ENCODE measurements at places on chromosomes 1 and 21. TPM values are rescaled to one million over a fixed set of nuclear protein-coding genes. Genes with fewer than 3 reads are reported as not detected.

The HHIPL2 gene
- 0.27 TPM for total RNA-seq

DNA sequence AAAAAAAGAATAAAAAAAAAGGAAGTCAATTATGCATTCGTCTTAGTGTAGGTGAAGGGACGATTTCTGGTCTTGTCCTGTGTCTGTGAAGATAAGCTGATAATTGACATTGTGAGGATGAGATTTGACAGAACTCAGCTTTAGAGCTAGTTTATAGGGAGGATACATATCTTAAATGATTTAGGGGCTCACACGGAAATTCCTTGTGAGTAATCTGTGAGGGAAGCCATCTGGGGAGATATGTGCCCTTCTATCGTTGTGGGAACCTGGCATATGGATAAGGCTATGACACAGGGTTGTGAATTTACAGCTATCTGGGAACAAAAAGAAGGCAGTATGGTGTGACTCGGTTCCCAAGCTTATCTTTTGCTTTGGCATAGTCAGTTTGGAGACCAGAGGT is 71.1 kb downstream of the RABGAP1L start:
- no peak for DNase-seq

GRCh38 chr21:44344541-44345183 is 5.5 kb upstream of the CFAP410 start:
- DNase-seq = no peak

GRCh38 chr1:151312411-151312810 is 14.8 kb downstream of the PI4KB start:
- DNase-seq = no peak

The SLC22A15 gene
- 0.68 TPM for total RNA-seq

GRCh38 chr1:34162852-34163766 is 1.9 kb downstream of the CSMD2 start:
- no peak for DNase-seq

The ANKRD65 gene
- not detected for total RNA-seq

DNA sequence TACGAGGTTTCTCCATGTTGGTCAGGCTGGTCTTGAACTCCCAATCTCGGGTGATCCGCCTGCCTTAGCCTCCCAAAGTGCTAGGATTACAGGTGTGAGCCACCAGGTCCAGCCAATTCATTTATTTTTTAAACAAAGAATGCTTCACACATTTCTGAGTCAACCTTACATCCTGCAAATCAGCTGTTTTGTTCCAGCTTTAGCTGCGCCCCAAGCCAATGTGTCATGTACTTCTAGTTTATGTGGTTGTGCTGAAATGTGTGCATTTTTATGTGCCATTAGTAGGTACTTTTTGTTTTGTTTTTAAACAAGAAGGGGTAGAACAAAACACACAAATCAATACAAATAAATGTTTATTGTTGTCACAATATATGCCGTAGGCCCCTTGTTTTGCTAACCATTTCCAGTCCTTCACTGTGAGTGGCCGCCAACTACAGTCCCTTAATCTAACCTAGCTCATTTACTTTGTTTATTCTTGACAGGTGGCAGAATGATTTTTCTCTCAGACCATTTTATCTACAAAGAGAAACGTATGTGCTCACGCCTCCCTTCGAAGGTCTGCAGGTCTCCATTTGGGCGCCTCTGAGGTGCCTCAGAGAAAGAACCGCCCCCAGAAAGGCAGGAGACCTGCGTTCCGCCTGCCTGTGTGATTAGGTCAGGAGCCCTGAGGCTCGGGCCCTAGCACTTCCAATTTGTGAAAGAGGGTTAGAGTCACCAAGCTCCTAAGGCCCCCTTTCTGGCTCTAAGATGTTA is 2.8 kb upstream of the CASQ2 start:
- DNase-seq = no peak

GRCh38 chr1:91161749-91162148 is 139.9 kb upstream of the ZNF644 start:
- DNase-seq = no peak

DNA sequence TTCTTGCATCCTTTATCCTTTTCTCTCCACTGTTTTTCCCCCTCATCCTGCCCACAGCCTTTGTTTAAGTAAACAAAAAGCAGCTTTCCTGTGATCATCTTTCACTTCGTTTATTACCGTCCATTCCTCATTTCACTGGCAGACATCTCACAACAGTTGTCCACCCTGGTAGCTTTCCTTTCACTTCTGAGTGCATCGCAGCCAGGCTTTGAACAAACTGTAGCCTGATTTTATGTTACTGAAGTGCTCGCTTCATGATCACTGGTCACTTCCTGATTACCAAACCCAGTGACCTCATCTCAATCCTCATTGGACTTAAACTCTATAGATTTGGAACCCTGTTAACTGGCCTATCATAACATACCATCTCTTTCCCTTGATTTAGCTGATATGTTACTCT is 67.7 kb downstream of the SDCCAG8 start:
- DNase-seq = no peak
